ENCODE measurements at places on chromosomes 11 and 22. TPM values are rescaled to one million over a fixed set of nuclear protein-coding genes. Genes with fewer than 3 reads are reported as not detected.
A peak's percentile ranks its signal among the peaks of the same experiment; 100 is the strongest.

GRCh38 chr11:79963856-79964645 is 523.2 kb upstream of the TENM4 start:
- no peak for DNase-seq

DNA sequence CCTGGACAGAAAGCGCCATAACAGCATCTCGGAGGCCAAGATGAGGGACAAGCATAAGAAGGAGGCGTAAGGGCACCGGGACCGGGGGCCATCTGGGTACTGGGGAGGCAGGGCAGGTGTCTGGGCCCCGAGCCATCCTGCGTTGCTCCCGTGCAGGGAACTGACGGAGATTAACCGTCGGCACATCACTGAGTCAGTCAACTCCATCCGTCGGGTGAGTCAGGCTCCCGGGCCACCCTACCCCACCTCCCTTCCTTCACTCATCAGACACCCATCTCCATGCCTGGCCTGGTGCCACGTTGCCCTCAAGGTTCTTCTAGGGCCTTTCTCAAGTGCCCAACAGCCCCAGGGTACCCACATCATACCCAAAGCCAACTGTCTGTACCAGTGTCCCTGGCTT is 15.0 kb downstream of the PLCB3 start:
- no peak for DNase-seq

- peak; percentile 68 for DNase-seq
Measured at GRCh38 chr22:31089160-31090100, 8.3 kb downstream of the SMTN start.

DNA sequence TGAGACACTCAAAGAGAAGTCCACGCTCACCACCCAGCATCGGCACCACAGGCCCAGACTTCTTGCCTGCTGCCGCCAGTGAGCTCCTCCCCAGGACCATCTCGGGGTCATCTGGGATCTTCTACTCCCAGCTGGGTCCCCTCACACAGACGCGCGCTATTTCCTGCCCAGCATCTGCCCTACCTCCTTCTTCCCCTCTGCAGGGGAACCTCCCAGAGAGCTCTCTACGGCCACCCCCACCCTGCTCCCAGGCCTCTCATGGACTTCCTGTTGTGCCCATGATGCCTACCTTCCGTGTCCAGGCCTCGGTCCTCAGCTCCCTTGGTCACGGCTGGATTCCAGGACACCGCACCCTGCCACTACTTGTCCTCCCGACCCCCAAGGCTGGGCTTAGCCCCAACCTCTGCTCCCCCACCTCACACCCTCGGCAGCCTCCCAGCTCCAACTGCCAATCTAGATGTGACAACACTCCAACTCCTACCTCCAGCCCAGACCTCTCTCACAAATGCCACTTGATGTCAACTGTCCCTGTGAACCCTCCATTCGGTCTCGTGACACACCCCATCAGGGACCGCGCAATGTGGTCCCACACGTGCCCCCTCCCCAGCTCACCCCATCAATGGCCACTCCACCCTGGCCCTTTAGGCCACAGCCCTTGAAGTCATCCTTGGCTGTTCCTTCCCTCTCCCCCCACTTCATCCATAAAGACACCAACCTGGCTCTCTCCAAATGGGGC is 45.3 kb downstream of the SGSM3 start:
- no peak for DNase-seq

DNA sequence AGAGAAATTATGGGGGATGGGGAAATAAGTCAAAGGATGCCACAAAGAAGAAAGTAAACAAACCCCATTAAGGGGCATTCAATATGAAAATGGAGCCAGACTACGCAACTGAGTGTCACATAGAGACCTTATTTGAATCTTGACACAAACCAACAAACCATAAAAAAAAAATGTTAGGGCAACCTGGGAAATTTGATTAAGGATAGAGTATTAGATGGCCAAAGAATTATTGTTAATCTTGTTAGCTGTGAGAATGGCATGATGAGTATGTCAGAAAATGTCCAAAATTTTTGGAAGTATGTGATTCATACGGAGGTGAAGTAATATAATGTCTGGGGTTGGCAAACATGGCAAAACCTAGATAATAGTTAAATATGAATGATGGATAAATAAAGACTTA is 322.1 kb upstream of the MPPED2 start:
- no peak for DNase-seq

DNA sequence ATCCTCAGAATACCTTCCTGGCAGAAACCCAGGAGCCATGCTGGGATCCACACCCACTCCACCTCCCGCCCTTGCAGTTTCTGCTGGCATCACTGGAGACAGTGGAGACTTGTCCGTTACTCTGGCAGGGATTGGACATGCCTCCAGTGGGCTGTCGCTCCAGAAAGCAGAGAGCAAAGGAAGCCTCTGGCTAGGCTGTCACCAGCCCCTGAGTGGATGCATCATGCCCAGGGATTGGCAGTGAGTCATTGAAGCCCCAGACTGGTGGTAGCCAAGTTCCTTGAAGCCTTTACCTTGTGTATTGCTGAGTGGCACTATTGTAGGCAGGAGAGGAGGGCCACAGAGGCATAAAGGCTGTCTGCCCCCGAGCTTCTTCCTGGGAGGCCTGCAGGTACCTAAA is 34.8 kb upstream of the E2F8 start:
- no peak for DNase-seq

DNA sequence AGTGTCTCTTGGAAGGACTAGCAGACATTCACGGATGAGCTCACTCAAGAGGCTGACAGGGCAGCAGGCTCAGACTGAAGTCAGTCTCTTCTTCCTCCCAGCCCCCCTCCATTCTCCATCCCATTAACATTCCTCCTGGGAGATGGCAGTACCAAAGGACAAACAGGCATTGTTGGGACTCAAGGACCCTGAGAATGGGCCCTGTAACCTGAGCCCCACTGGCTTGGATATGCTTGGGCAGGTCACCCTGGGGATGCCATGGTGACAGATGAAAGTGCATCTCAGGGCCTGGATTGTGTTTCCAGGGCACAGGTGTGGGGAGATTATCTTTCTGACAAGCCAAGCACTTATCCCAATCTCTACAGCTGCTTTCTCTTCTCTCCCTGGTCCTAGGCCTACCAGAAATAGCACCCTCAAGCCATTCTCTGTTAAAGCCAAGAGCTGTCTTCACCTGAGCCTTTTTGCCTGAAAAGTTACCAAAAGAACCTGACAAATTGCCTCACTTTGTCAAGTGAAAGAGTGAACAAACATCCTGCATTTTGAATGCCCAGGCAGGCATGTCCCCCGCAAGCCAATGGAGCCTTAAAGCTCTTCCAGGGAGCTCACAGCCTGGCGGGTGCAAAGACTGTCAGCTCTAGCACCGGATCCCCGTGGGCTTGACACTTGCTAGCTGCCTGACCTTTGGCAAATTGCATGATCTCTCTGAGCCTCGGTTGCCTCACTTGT is 366.0 kb upstream of the NARS2 start:
- DNase-seq, result no peak

DNA sequence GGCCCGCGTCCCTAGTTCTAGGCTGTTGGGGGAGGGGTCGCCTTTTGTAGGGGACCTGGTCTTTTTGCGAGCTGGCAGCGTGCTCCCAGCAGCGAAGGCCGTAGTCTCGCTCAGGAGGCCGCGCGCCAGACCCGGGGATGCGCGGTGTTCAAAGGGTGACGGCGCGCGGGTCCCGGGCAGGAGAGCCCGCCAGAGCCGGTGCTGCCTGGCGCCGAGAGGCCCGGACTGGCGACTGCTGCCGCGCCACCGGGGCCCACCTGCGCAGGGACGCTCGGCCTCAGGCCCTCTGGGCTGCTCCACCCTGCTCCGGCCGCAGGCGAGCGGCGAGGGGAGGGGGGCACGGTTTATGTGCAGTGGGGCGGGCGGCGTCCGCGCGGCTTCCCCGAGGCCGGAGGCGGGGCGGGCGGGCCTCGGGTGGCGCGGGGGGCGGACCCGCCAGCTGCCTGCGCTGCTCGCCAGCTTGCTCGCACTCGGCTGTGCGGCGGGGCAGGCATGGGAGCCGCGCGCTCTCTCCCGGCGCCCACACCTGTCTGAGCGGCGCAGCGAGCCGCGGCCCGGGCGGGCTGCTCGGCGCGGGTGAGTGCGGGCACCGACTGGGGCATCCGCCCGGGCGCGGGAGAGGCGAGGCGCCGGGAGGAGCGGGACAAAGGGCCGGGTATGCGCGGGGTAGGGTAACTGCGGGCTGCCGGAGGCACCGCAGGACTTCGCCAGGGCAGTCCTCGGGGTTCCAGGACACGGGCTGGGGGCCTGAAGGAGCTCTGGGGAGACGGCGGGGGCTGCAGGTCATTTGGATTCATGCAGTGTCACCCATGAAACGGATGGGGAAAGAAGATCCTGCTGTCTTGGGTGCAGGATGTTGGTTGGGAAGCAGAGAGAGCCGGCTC is at the start of gene PRSS23:
PRSS23 (plus strand) TSS at position 467 of the 884 bp plus-strand sequence. CDS start 7,102 bp downstream, outside the sequence.
- DNase-seq, result no peak

GRCh38 chr22:28582806-28583205 is 96.8 kb downstream of the TTC28 start:
- no peak for DNase-seq

GRCh38 chr11:62071408-62071807 is 52.4 kb upstream of the INCENP start:
- no peak for DNase-seq

DNA sequence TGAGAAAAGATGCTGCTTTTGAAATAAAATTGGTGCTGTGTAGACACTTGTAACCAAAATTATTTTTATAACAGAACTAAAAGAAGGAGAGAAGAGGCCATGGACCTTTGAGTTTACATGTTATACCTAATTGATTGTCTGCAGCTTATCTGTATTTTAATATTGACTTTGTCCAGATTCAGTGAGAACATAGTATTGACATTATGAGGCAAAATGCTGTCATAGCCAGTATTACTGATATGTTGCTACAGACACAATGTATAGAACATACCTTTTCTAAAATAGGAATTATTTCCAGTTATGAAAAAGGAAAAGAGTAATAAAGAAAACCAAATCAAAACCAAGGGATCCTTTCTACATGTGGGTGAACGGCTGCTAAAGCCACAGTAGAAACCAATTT is 11.5 kb upstream of the TECTA start:
- DNase-seq, result no peak

GRCh38 chr11:62556875-62557631 is 10.4 kb upstream of the AHNAK start:
- peak; percentile 42 for DNase-seq

The NEAT1 gene
- 221 TPM for total RNA-seq

The CHST1 gene
- not detected for total RNA-seq

The TTLL8 gene
- total RNA-seq, result not detected

Data from CD4-positive, alpha-beta T cell (primary cell).